DMS79 treated with DMSO at 0.1 percent for 48 hours (cell line): ENCODE measurements at places on chromosomes 13 and 19.

DNA sequence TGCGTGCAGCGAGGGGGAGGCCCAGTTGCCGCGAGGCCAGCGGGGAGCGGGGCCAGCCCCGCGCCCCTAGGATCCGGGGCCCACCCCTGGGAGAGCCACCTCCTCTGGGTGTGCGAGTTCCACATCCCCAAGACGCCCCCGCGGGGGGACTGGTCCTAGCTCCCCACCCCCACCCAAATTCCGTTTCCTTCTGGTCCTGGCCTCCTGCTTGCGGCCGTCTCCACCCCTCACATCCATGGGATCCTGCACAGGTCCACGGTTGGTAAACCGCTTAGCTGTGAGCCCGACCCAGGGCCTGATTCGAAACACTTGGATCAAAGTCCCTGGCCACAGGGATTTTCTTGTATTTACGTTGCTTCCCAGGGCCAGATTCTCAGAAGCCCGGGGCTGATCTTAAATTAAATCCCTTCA, 324 bp upstream of the FBXO17 start:
- no peak for DNase-seq

DNA sequence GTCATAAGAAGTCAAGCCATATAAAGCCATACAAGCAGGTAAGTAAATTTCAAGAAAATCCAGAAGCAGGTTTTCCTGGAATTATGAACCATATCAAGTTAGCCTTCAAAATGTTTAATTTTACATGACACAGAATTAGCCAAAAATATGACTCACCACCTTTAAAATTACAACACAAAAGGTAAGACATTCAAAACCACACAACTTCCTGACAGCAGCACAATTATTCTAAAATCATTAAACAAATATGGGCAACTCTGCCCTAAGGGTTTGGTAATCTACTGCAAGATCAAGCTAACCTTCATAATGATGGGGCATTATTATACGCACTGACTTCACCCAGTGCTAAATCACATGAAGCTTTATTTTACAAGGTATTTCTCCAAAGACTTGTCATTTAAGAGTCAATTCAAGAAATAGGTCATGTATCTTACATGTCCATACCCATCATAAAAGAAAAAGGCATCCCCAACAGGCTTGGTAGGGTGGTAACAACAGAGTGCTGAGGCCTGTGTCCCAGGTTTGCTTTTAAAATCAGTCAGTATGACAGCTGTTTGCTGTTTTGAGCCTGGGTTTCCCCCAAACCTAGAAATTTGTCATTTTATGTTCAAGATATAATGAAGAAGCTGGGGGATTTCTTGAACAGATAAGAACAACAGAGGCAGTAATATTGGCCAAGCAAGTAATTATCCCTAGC, 15.2 kb downstream of the RCBTB1 start:
- DNase-seq, result no peak

- no peak for DNase-seq
These were observed 221.1 kb downstream of the TM9SF2 start for GRCh38 chr13:99722338-99722818.

- peak; percentile 72 for DNase-seq
These were observed 64.5 kb downstream of the CEBPG start for GRCh38 chr19:33437821-33438671.

- no peak for DNase-seq
These were observed 10.0 kb upstream of the ZNF443 start for GRCh38 chr19:12450844-12451243.

DNA sequence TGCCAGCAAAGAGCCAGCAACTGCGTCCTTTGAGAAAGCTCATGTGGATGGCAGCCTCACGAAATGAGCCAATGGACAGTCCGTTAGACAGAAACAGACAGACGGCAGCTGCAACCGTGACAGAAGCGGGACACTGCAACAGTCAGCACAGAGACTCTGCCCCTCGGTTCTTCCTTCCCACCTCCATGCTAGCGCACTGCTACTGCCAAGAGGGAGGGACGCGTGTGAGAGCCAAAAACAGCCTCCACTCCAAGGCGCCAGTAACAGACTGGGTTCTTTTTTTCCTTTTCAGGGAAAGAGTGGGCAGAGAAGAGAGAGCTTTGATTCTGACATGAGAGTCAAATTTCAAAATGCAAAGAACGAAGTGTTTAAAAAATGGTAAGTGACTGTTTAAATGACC, 77.5 kb downstream of the SERP2 start:
- DNase-seq, result no peak

DNA sequence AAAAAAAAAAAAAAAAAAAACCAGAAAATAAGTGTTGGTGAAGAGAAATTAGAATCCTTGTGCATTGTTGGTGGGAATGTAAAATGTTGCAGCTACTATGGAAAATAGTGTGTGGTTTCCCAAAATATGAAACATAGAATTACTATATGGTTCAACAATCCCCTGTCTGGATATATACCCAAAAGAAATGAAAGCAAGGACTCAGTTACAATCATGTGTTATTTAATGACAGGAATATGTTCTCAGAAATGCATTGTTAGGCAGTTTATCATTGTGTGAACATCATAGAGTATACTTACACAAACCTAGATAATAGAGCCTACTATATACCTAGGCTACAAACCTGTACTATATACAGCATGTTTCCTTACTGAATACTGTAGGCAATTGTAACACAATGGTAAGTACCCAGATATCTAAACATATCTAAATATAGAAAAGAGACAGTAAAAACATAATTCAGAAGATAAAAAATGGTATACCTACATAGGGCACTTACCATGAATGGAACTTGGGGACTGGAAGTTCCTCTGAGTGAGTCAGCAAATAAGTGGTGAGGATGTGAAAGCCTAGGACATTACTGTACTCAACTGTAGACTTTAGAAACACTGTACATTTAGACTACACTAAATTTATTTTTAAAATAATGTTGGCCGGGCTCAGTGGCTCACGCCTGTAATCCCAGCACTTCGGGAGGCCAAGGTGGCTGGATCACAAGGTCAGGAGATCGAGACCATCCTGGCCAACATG, 25.7 kb upstream of the SLC7A1 start:
- DNase-seq, result no peak

- no peak for DNase-seq
These were observed 94.3 kb upstream of the MBNL2 start for GRCh38 chr13:97127842-97128241.

DNA sequence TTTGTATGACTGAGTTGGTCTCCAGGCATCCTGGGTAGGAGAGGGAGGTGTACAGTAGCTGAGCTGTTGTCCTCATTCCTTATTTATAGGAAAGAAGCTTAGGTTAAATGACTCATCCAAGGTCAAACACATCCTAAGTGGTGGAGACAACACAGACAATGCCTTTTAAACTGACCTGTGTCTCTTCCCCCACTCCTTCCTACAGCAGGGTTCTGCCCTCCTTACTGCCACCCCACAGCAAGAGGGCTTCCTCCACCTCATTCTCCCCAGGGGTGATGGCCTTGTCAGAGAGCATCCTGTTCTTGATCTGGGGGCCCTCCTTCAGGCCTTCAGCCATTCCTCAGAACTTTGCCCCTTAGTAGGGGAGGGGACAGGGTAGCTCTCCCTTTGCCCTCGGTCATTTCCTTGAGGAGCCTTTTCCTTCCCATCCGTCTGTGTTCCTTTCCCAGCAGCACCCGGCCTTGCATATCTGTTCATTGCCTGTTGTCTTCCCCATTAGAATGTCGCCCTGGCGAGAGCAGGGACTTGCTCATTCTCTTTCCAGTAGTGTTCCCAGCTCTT, 48.2 kb upstream of the GPI start:
- DNase-seq, result no peak

DNA sequence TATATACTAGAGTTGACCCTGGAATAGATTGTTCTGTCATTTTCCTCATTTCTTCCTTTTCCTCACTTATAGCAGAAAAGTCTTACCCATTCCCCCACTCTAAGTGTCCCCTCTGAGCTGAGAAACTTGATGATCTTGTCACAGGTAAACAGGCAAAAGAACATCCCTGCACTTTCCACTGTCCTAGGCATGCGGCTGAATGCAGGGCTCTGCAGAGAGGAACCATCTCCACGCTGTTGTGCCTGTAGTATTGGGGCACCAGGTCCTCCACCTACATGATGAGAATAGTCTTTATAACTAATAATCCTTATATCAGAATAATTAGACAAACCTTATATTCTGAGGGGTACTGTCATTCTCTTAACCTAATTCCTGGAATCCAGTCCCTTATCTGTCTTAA, 211.3 kb downstream of the RBM26 start:
- DNase-seq, result no peak

DNA sequence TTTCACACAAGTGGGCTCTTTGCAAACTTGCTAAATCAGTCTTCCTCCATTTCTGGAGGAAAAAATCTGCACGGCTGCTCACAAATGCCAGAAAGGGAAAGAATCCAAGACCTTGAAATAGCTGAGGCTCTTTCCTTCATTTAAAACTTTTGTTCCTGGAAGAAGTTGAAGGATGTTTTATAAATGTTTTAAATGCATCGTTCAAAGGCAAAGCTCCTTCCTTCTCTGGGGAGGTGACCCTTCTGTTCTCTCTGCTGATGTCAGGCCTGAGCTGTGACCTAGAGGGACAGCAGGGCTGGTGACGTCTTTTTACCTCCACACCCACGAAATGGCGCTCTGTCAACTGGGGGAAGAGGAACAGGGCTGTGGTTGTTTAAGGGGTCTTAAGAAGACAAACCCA, 376.4 kb upstream of the ZNF507 start:
- no peak for DNase-seq

DNA sequence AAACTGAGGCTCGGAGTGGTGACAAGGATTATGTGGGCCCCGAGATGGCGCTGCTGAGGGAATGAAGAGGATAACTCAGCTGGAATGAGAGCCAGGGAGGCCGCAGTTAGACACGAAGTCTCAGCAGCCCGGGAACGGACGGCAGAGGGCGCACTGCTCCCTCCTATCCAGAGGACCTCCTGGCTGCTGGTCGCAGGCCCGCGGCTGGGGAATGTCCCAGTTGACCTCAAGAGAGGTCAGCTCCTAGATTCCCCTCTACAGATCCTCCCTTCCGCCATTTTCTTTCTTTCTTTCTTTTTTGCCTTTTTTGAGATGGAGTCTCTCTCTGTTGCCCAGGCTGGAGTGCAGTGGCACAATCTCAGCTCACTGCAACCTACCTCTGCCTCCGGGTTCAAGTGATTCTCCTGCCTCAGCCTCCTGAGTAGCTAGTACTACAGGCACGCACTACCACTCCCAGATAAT, 24.1 kb upstream of the ASPDH start:
- no peak for DNase-seq

DNA sequence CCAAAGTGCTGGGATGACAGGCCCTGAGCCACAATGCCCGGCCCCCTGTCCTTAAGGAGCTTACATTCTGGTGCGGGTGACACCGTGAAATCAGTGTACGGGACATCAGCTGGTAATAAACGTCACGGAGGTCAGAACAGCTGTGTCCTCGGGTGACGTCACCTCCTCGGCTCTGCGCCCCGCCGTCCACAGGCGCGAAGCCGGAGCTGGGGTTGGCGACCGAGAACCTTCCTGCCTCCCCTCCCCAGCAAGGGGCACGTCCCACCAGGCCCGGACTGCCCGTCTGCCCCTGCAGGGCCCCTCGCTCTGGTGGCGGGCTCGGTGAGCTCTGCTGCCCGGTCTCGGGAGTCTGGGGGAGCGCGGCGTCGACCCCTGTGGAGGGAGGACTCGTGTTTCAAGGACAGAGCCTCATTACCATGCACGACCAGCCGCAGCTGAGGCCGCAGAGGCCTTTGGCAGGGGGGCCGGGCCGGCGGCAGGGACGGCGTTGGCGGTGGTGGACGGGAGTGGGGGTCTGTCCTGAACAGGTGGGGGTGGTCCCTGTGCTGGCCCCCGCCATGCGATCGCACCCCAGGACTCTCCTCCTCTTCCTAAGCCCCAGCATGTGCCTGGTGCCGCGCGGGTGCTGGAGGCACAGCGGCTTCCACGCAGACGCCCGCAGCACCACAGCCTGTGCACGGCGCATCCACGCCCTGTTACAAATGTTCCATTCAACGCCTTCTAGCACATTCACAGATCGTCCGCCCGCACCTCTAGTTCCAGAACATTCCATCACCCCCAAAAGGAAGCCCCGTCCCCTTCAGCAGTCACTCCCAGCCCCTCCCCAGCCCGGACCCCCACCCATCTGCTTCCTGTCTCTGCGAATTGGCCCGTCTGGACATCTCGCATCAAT, 5.4 kb downstream of the LINGO3 start:
- no peak for DNase-seq

DNA sequence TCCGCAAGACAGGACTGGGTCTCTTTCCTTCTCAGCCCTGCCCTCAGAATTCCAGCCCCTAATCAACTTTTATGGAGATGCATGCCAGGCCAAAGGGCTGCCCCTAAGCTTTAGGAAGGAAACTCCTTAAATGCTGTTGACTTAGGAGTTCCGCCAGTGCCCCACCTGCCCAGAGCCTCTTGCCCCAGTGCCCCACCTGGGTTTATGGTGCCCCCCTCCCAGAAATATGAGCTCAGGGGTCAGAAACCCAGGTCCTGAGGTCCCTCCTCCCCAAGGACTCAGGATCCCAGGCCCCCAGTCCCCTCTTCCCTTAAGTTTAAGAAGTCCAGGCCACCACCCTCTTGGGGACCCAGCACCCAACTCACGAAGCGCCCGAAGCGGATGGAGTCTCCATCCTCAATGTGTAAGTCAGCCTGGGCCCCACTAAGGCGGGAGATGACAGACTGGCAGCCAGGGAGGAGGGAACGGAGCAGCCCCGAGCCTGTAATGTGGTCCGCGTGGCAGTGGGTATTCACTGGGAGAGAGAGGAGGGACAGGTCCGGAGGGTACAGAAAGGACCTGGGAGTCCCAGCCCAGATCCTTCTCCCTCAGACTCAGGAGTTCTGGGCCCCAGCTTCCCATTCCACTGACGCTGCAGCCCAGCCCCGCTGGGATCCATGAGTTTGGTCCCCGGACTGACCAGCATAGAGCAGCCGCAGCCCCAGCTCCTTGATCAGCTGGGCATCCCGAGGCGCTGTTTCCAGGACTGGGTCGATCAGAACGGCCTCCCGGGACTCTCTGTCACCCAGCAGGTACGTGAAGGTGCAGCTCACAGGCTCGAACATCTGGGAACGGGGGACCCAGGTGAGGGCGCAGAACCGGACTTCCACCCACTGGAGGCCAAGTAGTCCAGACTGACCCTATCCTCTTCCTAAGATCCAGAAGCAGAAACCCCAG, 897 bp downstream of the ETHE1 start:
- no peak for DNase-seq

DNA sequence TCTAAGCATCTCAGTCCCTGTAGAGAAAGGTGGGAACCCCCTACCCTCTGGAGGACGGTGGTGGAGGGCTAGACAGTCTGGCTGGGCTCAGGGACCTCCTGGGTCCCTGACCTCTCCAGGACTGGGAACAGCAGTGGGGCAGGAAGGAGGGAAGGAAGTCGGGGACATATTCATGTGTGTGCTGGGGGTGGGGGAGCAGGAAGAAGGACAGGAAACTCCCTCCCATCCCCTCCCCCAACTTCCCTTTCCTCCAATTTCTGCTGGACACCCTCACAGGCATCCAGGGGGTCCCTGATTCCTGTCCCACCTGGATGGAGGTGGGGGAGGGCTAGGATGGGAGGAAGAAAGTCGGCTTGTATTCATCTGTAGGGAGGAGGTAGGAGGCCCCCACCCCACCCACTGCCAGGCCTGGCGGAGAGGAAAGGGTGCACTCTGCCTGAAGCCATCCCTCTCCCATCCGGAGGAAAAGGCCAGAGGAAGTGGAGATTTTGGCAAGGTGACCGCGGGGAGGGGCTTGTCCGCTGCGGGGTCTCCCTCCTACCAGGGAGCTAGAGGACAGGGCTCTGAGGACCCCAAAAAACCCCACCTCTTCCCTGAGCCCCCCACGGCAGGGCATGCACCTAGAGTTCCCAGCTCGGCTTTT, 2.3 kb downstream of the NOVA2 start:
- DNase-seq, result no peak

GRCh38 chr13:20337884-20338551, 105.9 kb upstream of the GJB6 start:
- no peak for DNase-seq

- DNase-seq, result no peak
These were observed 16.3 kb upstream of the GSX1 start for GRCh38 chr13:27775943-27776342.

- peak; percentile 94 for DNase-seq
These were observed 24.1 kb upstream of the UBAC2 start for GRCh38 chr13:99176309-99177276.
